ENCODE measurements at places on chromosomes 5 and 9.

DNA sequence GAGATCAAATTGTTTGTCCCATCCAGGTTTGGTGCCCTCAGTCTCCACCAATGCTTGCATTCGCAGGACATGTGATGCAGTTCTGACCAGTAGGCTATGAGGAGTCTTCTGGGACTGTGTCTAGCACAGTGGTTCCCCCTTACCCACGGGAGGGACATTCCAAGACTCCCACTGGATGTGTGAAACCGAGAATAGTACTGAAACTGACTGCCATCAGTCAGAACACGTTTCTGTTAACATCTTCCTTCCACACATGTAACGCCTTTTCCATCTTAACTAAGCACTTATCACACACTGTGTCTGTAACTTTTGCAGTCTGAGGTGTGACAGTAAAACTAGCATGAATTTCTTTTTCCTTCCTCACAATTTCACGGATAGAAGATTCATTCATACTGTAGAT is 74.7 kb downstream of the PTTG1 start:
- no peak for DNase-seq

DNA sequence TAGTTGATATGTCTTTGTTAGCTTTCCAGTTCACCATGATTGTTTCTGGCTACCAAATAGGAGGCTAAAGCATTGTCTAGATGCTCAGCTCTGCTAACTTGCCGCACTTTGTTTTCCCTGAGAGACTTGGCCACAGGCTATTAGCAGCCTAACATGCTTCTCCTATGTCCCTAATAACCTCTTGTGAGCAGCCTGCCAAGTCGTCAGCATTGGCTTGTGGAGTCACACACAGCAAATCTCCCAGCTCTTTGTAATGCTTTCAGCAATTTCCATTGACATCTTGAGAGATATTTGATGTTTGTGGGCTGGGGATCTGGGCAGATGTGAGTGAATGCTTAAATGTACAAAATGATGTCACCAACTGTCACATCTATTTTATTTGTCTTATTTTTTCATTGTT is 346.9 kb downstream of the KDM4C start:
- DNase-seq: peak; percentile 60

GRCh38 chr9:124828489-124829333 is 24.5 kb upstream of the WDR38 start:
- DNase-seq: no peak

- DNase-seq: no peak
Measured at GRCh38 chr9:1024112-1024511, 26.0 kb upstream of the DMRT2 start.

GRCh38 chr5:1468247-1468612 is 23.0 kb upstream of the SLC6A3 start:
- DNase-seq: peak; percentile 72

DNA sequence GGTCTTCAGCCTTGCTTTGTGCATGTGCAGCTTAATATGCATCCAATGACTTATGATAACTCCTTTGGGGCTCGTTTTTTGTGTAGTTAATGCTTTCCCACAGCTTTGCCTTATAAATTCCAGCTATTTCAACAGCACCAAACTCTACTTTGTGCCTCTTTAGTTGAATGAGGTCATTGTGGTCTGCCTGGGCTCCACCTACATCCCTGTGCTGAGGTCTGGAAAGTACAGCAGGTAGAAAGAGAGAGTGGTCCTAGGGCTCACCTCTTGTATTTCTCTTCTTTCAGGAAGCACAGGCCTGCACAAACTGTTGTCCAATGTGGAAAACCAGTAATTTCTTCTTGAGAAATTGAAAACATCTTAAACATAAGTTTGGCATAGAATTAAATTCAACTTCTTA is 167.2 kb downstream of the XRCC4 start:
- DNase-seq: no peak

DNA sequence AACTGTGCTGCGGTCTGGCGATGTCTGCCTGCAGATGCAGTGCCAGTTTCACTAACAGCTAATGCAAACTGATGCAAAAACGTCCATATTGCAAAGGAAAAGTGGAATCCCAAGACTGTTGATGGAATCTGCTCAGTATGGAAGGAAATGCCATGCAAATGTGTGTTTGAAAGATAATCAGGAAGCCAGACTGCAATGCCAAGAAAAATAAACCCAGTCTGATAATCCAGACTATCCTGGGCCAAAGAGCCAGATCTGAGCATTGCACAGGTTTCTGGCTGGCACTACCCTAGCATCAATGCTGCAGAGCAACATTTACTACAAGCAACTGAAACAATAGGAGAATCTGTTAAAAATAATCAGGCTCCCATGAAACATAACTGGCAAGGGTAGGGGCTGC is 130.3 kb downstream of the FSTL4 start:
- no peak for DNase-seq

- DNase-seq: peak; percentile 34
Measured at GRCh38 chr5:16418471-16418922, 47.1 kb downstream of the ZNF622 start.

GRCh38 chr5:55570026-55570425 is 35.3 kb upstream of the PLPP1 start:
- peak; percentile 11 for DNase-seq

DNA sequence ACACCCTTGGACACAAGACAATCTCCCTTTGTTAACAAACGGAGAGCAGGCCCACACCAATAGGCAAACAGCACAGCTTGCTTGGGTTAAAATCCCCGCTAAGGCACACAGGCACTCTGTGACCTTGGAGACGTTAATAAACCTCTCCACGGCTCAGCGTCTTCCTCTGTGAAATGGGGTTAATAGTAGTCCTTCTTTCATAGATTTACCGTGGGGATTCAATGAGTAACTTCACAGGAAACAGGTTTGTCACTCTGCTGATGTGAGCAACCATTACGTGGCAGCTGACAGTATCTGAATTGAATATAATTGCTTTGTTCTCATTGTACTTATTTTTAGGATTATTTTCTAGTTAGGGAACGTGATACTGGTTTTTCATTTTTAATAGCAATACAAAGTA is 65.2 kb upstream of the ADRA1B start:
- DNase-seq: no peak

DNA sequence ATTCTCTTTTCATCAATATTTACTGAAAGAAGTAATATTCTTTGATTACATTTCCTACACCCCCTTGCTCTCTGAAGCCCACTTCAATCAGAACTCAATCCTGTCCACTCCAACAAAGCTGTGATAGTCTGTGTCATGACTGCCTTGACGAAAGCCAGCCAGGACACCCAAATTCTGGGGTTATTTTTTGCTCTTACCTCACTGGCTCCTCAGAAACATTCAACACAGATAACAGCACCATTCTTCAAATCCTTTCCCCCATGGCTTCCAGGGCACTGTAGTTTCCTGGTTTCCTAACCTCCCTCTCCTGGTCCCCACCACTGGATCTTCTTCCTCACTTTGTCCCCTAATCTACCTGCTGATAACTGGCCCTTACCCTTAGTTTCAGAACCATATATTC is 106.1 kb upstream of the FER start:
- no peak for DNase-seq

GRCh38 chr9:21801683-21802417 is 586 bp upstream of the MTAP start:
- DNase-seq: no peak

- no peak for DNase-seq
Measured at GRCh38 chr5:18220631-18221030, 586.4 kb downstream of the TAF11L14 start.

GRCh38 chr9:127519301-127520166 is 68.2 kb downstream of the LRSAM1 start:
- no peak for DNase-seq

- peak; percentile 10 for DNase-seq
Measured at GRCh38 chr5:76765249-76765648, 49.3 kb downstream of the F2R start.

DNA sequence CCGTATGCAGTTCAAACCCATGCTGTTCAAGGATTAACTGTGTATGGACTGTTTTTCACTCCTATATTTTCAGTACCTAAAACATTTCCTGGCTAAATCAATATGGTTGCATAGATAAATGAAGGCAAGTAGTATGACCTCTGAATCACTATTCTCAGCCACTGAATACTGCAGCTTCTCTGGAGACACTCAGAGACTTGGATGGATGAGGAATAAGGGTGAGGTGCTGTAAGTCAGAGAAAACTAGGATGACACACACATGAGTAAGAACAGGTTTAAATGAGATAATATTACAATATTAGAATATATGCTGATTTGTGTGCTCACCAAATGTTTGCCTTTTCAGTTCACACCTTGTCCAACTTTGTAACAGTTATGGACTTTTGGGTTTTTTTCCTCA is 26.0 kb upstream of the ANXA1 start:
- DNase-seq: no peak

DNA sequence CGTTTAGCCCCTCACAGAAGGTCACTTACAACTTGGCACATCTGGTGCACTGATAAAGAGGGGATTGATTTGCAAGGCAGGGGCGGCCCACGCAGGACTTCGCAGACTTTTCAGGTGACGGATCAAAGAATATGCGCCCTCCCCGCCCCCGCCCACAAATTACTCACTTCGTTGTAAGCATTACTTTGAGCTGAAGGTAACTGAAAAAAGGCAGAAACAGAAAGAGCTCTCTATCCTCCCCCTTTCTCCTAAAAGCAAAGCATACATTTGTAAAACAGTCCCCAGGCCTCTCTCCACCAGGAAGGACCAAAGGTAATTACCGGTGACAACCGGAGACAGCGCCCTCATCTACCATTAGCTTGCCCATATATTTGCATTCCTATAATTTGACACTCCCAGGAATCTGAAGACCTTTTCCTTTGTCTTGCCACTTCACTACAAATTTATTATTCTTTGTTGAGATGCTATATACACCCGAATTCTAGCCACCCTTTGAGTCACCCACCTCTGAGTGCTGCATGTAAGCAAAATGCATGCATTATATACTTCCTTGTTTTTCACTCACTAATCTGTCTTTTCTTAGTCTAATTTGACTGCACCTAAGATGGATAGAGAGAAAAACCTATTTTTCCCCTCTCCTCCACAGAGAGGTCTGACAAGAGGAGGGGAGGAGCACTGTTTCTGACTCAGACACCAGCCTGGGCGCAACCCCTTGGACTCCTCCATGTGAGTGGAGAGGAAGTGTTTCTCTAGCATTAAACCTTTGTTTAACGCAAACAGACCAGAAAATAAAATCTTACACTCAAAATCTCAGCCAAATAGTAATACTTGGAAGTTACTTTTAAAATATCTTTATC is 74.7 kb upstream of the SPIN1 start:
- no peak for DNase-seq

- no peak for DNase-seq
Measured at GRCh38 chr5:87404359-87404758, 8.4 kb downstream of the CCNH start.

- DNase-seq: no peak
Measured at GRCh38 chr5:146680846-146681584, 165.0 kb upstream of the GPR151 start.

DNA sequence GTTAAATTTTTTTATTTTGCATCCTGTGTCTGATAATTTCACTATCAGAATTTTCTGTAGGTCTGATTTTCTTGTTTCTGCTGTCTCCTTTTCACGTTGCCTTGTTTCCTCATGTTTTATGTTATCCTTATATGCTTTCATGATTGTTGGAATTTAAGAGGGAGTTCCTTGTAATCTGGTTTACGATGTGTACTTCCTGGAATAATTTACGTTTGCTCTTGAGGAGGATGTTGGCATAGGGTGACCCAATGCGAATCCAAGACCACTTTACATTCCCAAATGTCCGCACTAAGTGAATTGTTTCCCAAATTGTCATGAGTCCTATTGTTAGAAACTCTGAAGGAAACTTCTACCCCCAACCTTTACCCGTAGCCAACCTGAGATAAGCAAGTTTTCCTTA is 80.3 kb downstream of the ADAMTSL1 start:
- DNase-seq: no peak

DNA sequence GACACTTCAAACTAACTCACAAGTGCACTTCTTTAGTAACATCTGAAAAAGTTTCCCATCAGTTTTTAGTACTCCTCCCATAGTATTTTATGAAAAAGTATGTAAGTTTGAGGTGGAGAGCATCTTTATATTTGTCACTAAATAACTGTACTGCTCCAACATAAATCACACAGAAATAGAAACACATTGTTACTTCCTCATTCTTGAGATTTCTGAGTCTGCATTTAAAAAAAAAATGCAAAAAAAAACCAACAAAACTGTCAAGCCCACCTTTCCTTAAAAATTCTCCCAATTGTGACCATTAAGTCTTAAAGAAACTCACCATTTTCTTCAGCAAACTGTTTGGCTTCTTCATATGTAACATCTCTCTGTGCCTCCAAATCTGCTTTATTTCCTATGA is 18.7 kb downstream of the RAB14 start:
- DNase-seq: no peak

DNA sequence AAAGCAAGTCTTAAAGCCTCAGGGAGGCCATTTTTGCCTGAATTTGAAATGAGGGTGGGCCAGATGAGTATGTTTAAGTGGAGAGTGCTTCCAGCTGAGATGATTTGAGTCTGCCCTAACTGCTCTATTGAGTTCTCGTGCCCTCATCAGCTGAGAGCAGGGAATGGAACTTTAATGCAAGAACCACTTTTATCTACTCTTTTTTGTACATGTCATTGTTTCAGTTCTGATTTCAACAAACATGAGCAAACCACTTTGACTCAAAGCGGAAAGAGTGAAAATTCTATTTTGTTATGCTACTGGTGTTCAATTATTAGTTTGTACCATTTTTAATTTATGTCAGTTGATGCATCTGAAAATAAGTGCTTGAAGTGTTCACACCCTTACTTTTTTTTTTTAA is 35.8 kb downstream of the DCAF10 start:
- no peak for DNase-seq
